Activated naive CD4-positive, alpha-beta T cell (primary cell): ENCODE measurements at places on chromosomes 16 and 17.

- DNase-seq = no peak
Observed at GRCh38 chr17:13134076-13134475, 116.2 kb upstream of the ELAC2 start.

DNA sequence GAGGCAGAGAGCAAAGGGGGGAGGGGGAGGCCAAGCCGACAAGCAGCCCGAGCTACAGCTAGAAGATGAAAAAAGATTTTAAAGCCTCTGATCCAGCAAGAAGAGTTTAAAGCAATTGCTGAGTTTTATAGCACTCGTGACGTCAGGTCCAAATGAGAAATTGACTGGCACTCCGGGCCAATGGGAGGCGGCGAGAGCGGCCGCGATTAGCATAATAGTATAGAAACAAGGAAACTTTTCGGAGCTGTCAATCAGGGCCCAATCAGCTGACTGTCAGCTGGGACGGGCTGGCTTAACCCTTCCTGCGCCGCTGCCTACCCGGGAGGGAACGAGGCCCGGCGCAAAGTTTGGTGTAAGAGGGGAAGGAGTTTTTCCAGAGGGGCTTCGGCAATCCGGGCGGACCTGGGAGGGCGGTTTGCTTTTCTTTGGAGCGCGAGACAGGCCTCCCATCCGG, at the start of gene MAF:
Gene MAF, minus strand, starts transcription at position 100 of the 454 bp plus-strand sequence. CDS start 835 bp downstream, outside the sequence.
- peak; percentile 56 for DNase-seq

- DNase-seq = no peak
Observed at GRCh38 chr17:55710829-55711496, 11.7 kb downstream of the TMEM100 start.

GRCh38 chr17:74843352-74843627, 16.4 kb downstream of the GRIN2C start:
- no peak for DNase-seq

DNA sequence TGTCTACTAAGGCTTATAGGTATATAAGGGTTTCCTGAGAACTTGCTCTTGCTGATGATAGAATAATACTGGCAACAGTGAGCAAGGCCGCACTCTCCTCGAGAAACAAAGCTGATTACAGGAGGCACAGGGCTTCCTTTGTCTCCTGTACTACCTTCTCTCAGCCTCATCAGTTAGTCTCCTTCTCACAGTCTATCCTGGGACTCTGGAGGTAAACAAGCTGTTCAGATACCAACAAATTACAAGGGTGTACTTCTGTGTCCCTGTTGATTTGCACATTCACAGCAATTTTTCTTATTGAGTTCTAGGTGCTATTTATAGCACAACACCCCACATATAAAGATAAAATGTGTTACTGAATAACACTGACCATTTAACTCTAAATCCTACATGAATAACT, 98.7 kb downstream of the TRIM37 start:
- no peak for DNase-seq

- no peak for DNase-seq
Observed at GRCh38 chr17:77420095-77420803, 279.5 kb downstream of the SEC14L1 start.

GRCh38 chr17:45895969-45896785, 1.8 kb downstream of the MAPT start:
- no peak for DNase-seq

DNA sequence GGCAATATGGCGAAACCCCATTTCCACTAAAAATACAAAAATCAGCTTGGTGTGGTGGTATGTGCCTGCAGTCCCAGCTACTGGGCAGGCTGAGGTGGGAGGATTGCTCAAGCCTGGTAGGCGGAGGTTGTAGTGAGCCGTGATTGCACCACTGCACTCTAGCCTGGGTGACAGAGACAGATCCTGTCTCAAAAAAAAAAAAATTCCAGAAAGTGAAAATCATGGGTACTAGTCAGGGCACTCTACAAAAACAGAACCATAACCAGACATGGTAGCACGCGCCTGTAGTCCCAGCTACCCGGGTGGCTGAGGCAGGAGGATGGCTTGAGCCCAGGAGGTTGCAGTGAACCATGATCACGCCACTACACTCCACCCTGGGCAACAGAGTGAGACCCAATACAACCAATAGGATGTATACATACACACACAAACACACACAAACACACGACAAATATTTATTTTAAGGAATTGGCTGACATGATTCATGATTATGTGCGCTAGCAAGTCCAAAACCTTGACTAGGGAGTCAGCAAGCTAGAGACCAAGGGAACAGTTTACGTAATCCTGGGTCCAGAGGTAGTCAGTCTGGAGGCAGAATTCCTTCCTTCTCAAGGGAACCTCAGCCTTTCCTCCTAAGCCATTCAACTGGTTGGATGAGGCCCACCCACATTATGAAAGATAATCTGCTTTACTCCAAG, 11.6 kb upstream of the GP1BA start:
- DNase-seq = no peak

DNA sequence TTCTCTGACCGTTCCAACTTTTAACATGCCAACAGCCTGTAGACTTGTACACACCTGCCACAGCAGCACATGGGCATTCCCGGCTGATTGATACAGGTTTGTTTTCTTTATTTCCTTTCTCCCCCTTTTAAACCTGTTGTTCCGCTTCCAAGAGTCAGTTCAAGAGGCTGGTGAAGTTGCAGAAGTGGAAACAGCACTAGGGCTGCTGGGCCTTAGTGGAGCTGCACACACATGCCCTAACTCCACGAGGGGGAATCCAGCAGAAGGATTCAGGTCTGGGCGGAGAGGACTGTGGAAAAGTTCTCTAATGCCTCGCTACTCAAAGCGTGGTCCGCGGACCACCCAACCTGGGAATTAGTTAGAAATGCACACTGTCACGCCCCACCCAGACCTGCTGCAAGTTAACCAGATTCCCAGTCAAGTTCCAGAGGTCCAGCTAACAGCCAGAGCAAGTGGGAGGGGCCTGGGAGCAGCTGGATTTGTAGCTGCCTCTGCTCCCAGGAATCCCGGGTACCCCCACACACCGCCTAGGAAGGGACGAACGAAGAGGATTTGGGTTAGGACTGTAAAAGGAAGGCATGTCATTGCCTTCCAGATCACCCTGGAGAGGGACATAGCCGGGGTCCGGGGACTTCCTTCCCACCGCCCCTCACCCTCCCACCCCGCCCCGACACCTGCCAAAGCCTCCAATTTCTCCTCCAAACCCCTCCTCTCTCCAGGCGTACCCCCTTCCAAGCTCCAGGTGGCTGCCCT, 542 bp downstream of the SLC39A11 start:
- no peak for DNase-seq

GRCh38 chr17:69103557-69104233, 38.0 kb downstream of the ABCA6 start:
- no peak for DNase-seq

DNA sequence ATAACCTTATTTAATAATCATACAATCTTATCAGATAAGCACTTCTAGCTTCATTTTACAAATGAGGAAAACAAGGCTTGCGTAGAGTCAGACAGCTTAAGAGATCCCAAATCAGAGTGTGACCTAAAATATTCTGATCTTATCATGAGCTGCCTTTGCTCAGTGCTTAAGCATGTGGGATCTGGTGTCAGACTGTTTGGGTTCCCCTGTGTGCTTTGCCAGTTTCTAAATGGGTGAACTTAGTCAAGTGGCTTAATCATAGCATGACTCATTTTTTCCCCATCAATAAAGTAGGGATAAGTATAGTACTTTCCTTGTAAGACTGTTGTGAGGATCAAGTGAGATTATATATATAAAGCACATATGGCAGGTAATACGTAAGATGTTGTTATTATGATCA, 612.6 kb upstream of the C16orf82 start:
- DNase-seq = no peak

DNA sequence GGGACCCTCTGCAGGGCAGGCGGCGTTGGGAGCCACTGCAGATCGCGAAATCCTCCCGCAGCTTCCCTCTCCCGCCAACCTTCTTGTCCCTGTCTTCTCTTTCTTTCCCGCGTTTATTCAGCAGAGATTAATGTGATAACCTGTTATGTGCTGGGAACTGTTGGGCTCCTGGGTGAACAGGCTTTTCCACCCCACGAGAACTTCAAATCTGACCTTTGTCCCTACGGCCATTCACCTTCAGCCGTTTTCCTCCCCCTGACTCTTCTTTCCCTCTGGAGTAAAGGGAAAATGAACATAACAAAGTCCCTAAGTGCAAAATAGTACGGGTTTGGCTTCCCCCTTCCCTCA, 15.2 kb upstream of the KPNA2 start:
- DNase-seq = no peak
